ENCODE measurements at places on chromosomes 4 and X.

- DNase-seq, result no peak
These were observed 9.8 kb downstream of the PWWP3B start for GRCh38 chrX:106177982-106178321.

GRCh38 chr4:81963763-81964020, 410.1 kb downstream of the HNRNPD start:
- no peak for DNase-seq

- DNase-seq, result no peak
These were observed 41.9 kb downstream of the HELQ start for GRCh38 chr4:83413676-83414075.

DNA sequence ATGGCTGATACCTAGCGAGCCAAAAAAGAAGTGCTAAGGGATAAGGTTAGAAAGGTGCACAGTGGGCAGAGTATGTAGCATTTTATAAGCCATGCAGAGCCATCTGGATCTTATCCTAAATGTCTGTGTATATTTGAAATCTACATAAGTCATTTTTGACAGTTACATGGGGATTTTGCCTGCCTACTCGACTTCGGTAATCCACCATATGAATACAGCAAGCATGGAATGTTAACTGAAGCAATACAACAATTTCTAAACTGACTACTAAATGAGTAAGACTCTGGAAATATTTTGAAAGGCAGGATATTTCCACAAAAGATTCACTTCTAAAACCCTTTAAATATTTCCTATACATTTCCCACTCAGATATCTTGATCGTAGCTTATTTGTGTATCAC, 122.5 kb downstream of the KCNIP4 start:
- no peak for DNase-seq

DNA sequence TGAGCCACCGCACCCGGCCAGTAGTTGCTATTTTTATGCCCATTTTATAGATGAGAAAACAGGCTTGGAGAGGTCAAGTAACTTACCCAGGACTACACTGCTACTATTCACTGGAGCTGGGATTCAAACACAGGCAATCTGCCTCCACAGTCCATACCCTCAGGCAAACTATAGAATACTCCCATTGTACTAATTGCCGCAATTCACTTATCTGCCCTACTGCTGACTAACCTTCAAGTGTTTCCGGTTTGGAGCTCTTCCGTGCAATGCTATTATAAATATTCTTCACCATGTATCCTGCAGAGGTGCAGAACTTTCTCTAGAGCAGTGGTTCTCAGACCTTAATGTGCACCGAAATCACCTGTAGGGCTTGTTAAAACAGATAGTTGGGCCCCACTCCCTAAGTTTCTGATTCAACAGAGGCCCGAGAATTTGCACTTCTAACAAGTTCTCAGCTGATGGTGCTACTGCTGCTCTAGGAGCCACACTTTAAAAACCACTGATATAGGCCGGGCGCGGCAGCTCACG, 1.9 kb upstream of the G3BP2 start:
- no peak for DNase-seq

DNA sequence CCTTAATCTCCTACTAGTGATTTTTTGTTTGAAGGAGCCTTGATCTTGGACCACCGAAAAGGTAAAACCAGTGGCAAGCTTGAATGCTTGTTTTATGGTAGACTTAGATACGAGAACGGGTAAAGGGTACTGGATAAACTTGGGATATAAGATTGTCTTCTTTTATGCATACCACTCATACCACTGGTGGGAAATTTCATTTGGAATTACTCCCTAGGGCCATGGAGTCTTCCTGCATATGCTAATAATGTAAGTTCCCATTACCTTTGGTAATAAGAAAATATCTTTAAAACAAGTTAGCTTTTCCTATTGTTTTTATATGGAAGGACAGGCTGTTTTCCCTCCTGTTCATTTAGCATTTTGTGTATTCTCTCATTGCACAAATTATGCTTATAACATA, 11.7 kb downstream of the SMARCAD1 start:
- DNase-seq, result no peak

DNA sequence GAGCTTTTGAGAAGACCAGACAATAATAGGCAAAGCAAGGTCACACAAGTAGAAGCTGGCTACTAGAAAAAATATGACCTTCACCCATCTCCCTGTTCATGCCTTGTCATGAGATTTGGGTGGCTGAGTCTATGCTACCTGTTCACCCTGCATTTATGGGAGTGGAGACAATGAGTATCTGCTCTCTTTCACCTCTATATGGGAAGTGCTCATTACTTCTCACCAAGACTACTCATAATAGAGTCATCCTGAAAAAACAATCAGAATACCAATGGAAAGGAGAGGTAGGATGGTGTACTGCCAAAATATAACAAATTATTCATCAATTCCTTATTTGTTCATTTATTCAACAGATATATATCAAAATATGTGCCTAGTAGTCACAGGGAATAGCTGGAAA, 921.8 kb upstream of the INTU start:
- no peak for DNase-seq

DNA sequence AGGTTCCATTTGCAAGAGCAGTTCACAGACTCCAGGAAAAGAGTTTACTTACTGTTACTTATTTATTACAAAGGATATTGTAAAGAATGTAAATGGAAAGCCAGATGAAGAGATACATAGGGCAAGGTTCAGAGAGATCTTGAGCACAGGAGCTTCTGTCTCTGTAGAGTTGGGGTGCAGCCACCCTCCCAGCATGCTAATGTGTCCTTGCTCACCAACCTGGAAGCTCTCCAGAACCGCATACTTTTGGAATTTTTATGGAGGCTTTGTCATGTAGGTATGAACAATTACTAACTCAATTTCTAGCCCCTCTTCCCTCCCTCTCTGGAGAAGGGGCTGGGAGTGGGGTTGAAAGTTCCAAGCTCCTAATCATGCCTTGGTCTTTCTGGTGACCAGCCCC, 857.2 kb downstream of the RPA4 start:
- DNase-seq, result peak; percentile 2

GRCh38 chr4:24482871-24483270, 101.5 kb downstream of the DHX15 start:
- DNase-seq, result peak; percentile 51

- no peak for DNase-seq
These were observed 13.3 kb upstream of the CENPU start for GRCh38 chr4:184747034-184747830.

DNA sequence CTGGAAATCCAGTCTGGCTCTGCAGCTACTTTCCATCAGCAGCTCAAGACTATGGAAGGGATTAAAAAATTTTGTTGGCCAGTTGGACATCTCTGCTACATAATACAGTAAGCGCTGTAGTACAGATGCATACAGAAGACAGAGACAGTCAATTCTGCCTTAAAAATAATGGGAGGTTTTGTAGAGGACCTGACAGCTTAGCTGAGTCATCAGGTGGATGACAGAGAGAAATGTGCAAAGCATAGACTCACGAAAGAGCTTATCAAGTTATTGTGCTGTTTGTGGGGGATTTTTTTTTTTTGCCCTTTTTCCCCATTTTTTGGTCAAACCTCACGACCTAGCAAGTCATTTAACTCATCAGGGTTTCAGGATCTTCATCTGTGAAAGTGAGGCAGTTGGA, 149.0 kb upstream of the SCML1 start:
- no peak for DNase-seq

DNA sequence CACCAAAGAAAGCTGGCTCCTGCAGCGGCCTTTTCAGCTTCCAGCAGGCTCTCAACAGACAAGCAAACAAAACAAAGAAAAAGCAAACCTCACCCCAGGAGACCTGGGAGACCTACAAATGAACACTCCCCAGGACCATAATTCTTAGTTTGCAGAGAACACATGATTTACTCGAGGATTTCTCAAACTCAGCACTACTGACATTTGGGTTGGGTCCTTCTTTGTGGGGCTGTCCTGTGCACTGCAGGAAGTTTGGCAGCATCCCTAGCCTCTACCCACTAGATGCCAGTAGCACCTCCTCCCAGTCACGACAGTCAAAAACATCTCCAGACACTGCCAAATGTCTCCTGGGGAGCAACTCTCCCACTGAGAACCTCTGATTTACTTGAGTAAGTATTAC, 21.9 kb downstream of the APOO start:
- peak; percentile 26 for DNase-seq

GRCh38 chr4:147085781-147086180, 140.1 kb upstream of the TTC29 start:
- no peak for DNase-seq

GRCh38 chr4:183362916-183363542, 40.8 kb upstream of the CLDN24 start:
- peak; percentile 40 for DNase-seq

DNA sequence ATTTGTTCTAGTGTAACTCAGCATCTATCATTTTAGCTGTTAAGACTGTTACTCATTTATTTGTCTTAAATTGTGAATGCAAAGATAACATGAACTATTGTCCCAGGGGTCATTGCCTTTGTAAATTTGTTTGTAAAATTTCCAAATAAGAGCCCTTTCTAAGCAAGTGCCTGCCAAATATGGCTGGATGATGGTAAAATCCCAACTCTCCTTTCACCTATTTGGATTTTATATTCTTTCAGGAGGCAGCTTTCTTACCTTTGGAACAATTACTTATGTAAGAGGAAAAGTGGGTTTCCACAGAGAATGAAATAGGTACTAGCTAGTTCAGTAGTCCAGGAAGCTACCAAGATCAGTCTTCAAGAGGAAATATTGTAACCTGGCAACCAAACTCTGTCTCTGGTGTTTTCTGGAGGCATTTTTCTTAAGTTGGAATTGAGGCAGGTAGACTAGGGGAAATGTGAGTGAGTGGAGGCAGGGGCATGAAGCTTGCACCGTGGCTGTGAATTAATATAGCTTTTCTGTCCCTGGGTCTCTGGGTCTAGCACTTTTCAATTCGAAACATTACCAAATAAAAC, 363.0 kb upstream of the ZCCHC13 start:
- no peak for DNase-seq

GRCh38 chrX:96006281-96006680, 678.4 kb upstream of the DIAPH2 start:
- DNase-seq, result no peak

GRCh38 chrX:122504026-122504425, 680.1 kb upstream of the GRIA3 start:
- peak; percentile 19 for DNase-seq

DNA sequence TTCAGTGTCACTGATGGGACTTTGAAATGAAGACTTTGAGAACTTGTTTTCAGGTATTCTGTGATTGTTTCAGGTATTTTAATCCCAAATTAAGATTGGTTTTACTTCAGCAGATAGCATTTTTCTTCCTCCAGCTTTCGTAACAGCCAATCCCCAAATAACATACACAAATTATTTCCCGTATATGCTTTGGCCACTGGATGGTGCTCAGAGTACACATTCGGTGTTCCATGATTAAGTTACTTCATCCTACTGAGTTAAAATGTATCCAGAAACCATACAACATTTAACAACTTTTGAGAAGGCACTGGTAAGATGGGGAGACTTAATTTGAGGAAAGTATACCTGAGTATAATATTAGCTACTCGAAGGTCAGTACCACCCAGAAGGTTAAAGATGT, 233.4 kb upstream of the FAM47A start:
- peak; percentile 29 for DNase-seq

- no peak for DNase-seq
These were observed 978.1 kb downstream of the C4orf33 start for GRCh38 chr4:130074096-130074495.
